ENCODE measurements at places on chromosomes 2 and 18.
A peak's percentile ranks its signal among the peaks of the same experiment; 100 is the strongest.

DNA sequence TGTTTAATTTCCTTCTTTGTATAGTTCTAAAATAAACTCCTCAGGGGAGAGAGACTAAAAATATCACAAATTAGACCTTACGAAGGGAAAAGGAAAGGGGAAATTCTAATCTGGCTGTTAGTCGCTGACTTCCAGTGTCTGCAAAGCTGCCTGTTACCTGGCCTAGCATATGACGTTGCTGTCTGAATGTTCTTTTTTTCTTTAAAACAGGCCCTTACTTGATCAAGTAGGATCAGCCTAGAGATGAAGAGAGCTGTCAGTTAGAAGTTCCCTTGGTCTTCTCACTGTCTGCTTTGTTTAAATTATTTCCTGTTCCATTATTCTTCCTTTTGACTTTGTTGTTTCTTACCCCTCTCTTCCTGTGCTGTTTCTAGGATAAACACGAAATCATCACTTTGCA lies 11.2 kb downstream of the NCK2 start:
- H3K4me3 ChIP-seq: no peak overlapping the region
- H3K27me3 ChIP-seq: no peaks in the 10 kb centered on the region
- no peak for DNase-seq
- no peaks in the 10 kb centered on the region for H3K36me3 ChIP-seq
- H3K4me1 ChIP-seq: peaks cover 38% of the 10 kb centered on the region
- H3K27ac ChIP-seq: no peak overlapping the region

DNA sequence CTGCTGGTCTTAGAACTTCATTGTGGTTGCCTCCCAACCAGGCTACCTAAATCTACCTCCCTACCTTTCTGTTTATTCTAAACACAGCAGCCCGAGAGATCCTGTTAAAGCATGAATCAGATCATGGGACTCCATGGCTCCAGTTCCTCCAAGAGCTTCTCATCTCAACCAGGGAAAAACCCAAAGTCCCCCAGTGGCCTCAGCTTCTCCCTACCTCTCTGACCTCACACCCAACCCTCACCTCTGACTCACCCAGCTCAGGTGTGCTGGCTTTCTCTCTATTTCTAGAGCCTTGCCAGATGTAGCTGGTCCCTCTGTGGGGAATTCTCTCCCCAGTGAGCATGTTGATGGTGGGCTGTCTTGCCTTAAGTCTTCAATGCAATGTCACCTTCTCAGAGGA lies 93.8 kb upstream of the COPS8 start:
- peaks cover 10% of the 10 kb centered on the region for H3K27me3 ChIP-seq
- H3K36me3 ChIP-seq: no peaks in the 10 kb centered on the region
- H3K27ac ChIP-seq: no peak overlapping the region

DNA sequence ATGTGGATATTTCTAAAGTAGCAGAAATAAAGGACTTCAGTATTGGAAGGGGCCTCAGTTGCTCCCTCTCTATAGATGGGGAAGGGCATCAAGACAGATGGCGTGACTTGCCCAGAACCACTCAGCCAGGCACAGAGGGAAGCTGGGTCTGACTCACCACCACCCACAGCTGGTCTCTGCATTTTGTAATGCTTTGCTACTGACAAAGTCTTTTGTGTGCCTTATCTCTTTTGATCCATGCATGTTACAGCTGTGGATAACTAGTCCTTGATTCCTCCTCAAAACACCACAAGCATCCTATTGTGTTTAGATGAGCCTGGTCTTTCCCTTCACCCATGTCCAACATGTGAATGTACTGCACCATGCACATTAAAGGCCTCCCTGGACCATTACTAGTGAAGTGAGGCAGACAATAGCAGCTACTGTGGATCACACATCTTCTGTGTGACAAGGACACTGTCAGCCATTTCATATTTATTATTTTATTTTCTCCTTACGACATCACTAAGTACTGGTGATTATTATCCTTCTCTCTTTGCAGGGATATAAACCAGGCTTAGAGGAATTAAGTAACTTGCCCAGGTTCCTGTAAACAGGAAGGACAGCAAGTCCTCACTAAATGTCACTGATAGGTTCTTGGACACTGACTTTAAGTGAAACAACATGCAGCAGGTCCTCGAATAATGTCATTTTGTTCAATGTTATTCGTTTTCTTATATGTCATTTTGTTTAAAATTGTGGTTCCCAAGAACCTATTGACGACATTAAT lies 29.6 kb upstream of the IL37 start:
- H3K36me3 ChIP-seq: no peaks in the 10 kb centered on the region
- H3K27me3 ChIP-seq: no peaks in the 10 kb centered on the region
- peaks cover 4% of the 10 kb centered on the region for H3K4me1 ChIP-seq
- no peak overlapping the region for H3K27ac ChIP-seq

GRCh38 chr2:161044095-161044865 lies 115.9 kb upstream of the TANK start:
- peaks cover 4% of the 10 kb centered on the region for H3K27me3 ChIP-seq
- H3K36me3 ChIP-seq: no peaks in the 10 kb centered on the region
- H3K4me3 ChIP-seq: no peak overlapping the region
- no peaks in the 10 kb centered on the region for H3K4me1 ChIP-seq
- no peak for DNase-seq

- H3K4me3 ChIP-seq: no peak within 1 kb of the TSS
- H3K27ac ChIP-seq: no peak within 1 kb of the TSS
- H3K27me3 ChIP-seq: no peaks in the 10 kb centered on the region
- DNase-seq: no peak
- peaks cover 3% of the 10 kb centered on the region for H3K36me3 ChIP-seq
Observed at GRCh38 chr2:70935468-70936164, at the start of gene ATP6V1B1. ATP6V1B1 (plus strand) TSS chr2:70935900; CDS start chr2:70935955, 55 bp downstream.

DNA sequence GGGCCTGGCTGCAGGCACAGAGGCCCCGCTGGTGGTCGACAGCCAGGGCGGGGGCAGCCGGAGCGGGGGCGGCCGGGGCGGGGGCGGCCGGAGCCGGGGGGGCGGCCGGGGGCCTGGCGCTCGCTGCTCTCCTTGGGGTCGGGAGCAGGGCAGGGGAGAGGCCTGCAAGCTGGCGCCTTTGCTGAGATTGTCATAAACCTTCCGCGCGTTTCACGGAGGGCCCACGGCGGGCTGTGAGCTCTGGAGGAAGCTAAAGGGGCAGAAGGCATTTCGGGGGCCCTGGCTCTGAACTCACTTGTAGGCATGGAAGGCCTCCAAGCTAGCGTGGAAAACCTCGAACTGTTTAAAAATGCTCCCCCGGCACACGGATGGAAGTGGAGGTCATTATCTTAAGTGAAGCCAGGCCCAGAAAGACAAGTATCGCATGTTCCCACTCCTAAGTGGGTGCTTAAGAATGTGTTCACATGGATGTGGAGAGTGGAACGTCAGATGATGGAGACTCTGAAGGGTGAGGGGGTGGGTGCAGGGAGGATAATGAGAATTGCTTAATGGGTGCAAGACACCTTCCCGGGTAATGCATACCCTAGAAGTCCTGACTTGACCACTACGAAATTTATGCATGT lies 629 bp downstream of the PRELID3A start:
- peak overlapping the region; percentile 93 for H3K27ac ChIP-seq
- peaks cover 2% of the 10 kb centered on the region for H3K36me3 ChIP-seq
- H3K27me3 ChIP-seq: no peaks in the 10 kb centered on the region
- no peak for DNase-seq
- H3K4me1 ChIP-seq: peaks cover 48% of the 10 kb centered on the region

GRCh38 chr2:97703741-97704140 lies 9.6 kb upstream of the ZAP70 start:
- H3K36me3 ChIP-seq: peaks cover 1% of the 10 kb centered on the region
- H3K27ac ChIP-seq: no peak overlapping the region
- no peak overlapping the region for H3K4me3 ChIP-seq
- peaks cover 2% of the 10 kb centered on the region for H3K27me3 ChIP-seq
